ENCODE measurements at places on chromosomes 1 and 21.

- DNase-seq: no peak
Measured at GRCh38 chr1:156859523-156860112, 701 bp upstream of the INSRR start.

DNA sequence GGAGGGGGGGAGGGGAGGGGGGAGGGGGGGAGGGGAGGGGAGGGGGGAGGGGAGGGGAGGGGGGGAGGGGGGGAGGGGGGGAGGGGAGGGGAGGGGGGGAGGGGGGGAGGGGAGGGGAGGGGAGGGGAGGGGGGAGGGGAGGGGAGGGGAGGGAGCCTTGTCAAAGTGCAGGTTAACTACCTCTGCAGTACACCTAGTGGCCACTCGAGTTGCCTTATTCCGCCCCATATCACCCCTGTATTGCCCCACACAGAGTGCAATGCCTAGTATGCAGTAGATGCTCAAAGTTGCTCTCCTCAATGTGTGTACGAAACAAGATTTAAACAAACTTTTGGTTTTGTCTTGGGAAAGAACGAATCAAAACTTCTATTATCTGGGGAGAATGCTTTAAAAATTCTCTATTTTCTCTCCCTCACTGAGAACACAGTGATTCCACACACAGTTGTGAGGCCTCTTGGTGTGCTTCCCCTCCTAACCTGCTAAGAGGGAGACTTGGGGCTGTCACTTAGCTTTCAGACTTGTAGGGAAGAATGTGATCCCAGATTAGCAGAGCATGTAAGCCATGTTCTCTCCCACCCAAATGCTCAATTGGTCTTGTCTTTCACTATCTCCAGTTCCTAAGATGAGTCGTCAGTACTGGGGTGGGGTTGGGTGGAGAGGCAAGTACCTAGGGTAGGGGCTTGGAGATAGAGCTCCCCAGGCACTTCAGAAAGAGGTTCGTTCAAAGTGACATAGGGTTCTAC lies 79.7 kb upstream of the MAP10 start:
- DNase-seq: no peak

DNA sequence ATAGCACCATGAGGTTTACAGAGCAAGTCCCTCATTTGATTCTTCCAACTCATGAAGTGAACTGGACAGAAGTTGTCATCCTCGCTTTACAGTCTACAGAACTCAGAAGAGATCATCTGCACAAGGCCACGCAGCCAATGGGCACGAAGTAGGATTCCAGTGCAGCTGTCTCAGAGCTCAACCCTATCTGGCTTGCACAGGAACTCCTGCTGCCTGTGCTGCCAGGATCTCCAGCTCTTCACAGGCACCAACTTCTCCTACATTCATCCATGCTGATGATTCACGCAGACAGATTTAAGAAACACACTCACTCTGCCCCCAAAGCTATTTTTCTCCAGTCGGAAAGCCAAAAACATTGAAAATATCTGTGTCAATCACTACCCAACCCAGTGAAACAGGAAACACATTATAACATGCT lies 157.0 kb downstream of the RERE start:
- DNase-seq: no peak

GRCh38 chr1:230464671-230465070 lies 38.5 kb upstream of the PGBD5 start:
- no peak for DNase-seq

DNA sequence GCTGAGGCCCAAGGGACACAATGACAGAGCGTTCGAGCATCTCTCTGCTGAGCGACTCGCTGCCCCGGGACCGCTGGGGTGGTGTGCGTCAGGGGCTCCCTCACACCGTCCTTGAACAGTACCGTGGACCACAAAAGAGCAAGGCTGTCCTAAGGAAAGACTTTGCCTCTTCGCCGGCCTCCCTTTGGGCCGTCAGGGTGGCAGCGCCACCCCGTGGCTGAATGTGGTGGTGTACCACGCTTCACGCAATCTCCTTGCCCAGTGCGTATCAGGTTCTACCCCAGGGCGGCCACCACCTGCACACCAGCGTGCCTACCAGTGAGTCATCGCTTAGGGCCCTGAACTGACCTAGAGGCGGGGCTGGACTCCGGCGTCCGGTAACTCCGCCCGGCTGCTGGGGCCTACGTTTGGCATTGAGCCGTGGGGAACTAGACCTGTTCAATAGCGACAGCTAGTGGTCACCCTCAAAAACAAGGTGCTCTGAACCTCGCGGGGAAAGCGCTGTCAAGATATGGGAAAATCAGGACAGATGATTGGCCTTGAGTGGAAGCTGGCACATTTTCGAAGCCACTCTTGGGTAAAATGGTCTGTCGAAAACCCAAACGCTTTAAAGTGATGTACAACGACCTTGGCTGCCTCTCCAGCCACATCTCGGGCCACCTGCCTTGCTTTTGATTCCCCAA lies 8.1 kb upstream of the TRAF3IP3 start:
- DNase-seq: peak; percentile 97

- peak; percentile 5 for DNase-seq
Measured at GRCh38 chr1:88549536-88549935, 134.5 kb upstream of the PKN2 start.

DNA sequence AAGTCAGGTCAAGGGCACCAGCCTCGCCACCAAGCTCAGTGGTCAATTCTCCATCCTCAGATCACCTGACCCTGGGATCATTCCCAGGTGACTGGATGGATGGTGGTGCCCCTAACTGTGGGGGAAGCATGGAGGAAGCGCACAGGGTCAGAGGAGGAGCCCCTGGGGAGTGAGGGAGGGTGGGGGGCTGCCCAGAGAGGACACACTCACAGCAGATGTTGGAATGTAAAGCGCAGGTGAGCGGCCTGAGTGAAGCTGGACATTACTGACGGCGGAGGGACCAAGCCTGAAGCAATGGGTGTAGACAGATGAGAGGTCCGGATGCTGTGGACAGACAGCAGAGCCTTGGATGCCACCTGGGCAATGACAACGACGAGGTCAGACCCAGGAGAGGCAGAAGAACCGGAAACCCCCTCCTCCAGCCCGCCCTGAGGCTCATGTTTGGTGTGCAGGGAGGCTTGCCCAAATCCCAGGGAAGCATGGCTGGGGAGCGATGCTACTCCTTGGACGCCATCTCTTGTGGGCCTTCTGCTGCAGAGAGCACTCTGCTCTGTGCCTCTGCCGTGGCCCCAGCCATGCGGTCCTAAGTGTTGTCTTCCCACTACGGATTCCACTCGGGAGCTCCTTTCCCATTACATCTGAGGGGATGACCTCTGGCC lies 5.7 kb upstream of the CPLANE2 start:
- DNase-seq: no peak

DNA sequence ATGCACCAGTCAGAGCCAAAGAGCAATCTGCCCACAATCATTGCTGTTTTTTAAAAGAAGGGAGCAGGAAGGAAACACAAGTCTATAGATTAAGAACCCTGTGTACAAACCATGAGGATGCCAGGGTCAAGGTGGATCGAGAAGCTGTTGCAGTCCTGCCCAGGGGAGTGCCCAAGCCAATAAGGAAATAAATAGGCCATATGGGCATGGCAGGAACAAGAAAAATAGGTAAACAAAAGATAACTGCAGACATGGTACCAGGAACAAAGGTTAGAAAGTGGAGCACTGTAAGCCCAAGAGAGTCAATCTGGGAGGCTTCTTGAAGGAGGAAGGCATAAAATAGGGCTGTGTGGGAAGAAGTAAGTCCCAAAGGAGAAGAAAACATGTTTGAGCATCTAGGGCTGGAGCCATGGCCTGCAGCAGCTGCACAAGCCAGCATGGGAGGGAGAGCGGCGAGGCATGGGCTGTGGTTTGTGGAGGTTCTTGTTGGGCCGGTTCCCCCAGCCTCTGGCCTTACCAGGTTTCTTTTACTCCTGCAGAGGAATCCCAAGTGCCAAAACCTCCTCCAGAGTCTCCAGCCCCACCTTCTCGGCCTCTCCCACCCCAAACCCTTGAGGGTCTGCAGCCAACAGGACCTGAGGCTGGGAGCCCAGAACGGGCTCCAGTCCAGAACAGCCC lies 13.6 kb downstream of the INAVA start:
- no peak for DNase-seq

- no peak for DNase-seq
Measured at GRCh38 chr1:69587391-69587790, 19.7 kb downstream of the LRRC7 start.

DNA sequence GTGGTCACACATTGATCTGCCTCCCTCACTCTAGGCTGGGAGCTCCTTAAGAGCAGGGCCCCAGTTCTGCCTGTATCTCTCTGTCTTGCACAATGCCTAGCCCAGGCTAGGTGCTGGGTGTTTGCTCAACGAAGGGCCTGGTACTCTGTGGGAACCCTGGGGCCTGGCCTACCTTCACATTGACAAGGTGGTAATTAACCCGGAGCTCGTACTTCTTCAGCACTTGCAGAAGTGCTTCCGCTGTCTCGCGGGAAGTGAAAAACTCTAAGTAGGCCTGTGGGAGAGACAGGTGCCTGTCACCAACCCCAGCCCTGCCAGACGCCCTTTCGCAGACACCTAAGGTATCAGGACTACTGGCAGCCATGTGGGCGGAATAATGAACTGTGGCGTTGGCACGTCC lies 13.7 kb downstream of the MTHFR start:
- no peak for DNase-seq

- DNase-seq: no peak
Measured at GRCh38 chr1:154865442-154866256, 4.4 kb downstream of the KCNN3 start.

GRCh38 chr1:198531891-198532290 lies 8.6 kb downstream of the ATP6V1G3 start:
- DNase-seq: no peak

DNA sequence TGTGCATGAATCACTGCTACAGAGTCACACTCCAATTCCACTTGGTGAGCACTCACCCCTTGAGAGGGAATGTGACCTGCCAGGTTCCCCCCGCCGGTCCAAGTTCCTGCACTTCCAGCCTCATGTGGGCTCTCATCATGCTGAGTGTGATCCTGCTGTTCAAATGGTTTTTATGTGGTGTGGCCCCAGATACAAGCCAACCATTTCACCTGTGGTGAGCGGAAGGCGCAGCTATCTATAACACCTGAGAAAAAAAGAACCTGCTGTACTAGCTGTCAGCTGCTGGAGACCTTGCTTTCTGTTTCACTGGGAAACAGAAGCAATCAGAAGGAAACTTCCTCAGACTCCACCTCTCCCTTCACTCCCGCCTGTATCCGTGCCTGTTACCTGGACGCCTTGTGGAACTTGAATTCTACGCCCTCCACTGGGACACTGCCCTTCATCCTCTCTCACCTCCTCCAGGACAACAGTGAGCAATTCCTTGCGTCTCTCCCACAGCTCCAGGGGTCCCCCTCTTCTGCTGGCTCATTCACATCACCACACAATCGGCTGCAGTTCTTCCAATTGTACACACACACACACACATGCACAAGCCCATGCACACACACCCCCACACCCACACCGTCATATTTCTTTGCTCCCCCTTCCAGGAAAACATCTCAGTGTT lies 64.4 kb upstream of the RPL11 start:
- DNase-seq: no peak

DNA sequence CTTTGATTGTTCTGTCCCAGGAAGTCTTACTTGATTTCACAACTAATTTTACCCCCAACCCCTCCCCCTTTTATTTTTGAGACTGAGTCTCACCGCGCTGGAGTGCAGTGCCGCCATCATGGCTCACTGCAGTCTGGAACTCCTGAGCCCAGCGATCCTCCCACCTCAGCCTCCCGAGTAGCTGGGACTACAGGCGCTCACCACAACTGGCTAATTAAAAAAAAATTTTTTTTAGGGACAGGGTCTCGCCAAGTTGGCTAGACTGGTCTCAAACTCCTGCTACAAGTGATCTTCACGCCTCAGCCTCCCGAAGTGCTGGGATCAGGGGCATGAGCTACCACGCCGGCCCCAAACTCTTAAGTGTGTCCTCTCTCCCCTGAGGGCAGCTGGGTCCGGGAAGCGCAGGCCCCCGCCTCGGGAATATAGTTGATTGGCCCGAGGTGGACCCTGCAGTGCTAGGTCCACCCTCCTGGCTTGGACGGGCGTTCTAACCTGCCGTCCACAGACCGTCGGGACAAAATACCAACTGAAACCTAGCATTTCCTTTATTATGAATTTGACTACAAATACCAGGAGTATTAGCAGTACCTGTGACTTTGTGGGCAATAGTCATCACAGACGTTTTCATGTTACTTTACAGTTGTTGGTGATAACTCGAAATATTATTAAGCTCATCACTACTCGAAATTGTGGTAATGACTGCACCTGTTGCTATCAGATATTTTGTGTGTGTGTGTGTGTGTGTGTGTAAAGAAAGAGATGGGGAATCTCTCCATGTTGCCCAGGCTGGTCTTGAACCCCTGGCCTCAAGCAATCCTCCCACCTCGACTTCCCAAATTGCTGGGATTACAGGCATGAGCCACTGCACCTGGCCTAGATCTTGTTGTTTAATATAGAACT lies 642 bp upstream of the PARP1 start:
- DNase-seq: no peak

GRCh38 chr1:243483071-243483771 lies 227.4 kb downstream of the SDCCAG8 start:
- DNase-seq: no peak

DNA sequence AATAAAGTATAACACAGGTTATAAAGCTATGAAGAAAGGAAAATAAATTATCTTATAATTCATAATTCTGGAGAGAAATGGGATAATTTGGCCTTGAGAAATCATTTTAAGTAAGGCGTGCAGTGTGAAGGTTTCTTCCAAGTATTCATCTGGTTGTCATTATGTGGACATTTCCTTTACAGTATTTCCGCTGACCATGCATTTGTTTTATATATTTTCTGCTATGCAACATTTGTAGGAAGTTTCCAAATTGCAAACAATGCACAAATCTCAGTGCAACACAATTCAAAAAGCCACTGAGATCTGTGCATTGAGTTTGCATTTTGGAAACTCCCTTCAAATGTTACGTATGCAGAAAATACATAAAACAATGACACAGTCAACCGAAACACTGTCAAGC lies 17.8 kb downstream of the ZNF670 start:
- no peak for DNase-seq

GRCh38 chr1:90325168-90325567 lies 330.3 kb downstream of the ZNF326 start:
- DNase-seq: no peak

DNA sequence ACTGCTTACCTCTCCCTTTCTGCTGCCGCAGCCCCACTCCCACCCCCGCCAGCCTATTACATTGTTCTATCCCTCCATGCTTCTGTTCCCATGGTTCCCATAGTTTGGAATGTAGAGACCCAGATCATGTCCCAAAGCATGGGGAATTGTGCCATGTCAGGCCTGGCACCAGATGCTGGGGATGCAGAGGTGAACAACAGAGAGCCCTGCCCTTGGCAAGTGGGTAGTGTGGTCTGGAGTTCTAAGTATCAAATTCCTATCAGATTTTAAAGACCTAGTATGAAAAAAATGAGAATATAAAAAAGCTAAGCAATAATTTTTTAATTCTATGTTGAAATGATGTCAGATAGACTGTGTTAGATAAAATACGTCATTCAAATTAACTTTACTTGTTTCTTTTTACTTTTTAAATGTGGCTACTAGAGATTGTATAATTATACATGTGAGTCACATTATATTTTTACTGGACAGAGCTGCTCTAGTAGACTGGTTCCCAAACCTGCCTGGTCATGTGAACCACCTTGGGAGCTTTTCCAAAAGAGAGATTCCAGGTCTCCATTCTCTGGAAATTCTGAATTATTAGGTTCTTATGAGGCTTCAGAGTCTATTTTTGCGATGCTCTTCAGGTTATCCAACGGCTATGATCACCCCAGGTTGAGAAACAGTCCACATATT lies 113.0 kb upstream of the DAB1 start:
- no peak for DNase-seq
